ENCODE measurements at places on chromosomes 1 and 21. TPM values are rescaled to one million over a fixed set of nuclear protein-coding genes. Genes with fewer than 3 reads are reported as not detected.

ENSA gene
- 82.1 TPM for total RNA-seq

SPATA17 gene
- total RNA-seq = 1.8 TPM

MIER1 gene
- 114 TPM for total RNA-seq

HAPLN2 gene
- total RNA-seq = not detected

IL22RA1 gene
- 0.09 TPM for total RNA-seq

PLA2G2F gene
- not detected for total RNA-seq

SYNC gene
- 141 TPM for total RNA-seq

TMEM52 gene
- total RNA-seq = not detected

PGBD5 gene
- not detected for total RNA-seq

CYP4Z1 gene
- total RNA-seq = not detected

MANEAL gene
- 0.65 TPM for total RNA-seq

MROH9 gene
- total RNA-seq = 0.27 TPM

OR2T29 gene
- not detected for total RNA-seq

OR2T35 gene
- not detected for total RNA-seq

HUNK gene
- total RNA-seq = 0.45 TPM

LHX4 gene
- 0.16 TPM for total RNA-seq

FCGR3B gene
- not detected for total RNA-seq

CD1B gene
- not detected for total RNA-seq

RGS13 gene
- not detected for total RNA-seq

PCP4L1 gene
- total RNA-seq = not detected

DNAJC6 gene
- total RNA-seq = 0.72 TPM

RGS5 gene
- total RNA-seq = 6.4 TPM

WASF2 gene
- total RNA-seq = 37.9 TPM

AMY1B gene
- total RNA-seq = not detected

SGIP1 gene
- total RNA-seq = 2.1 TPM

CLDN17 gene
- total RNA-seq = not detected

HLX gene
- 4.1 TPM for total RNA-seq

S100A4 gene
- 585 TPM for total RNA-seq

BACE2 gene
- total RNA-seq = 127 TPM

ZNF326 gene
- 11.2 TPM for total RNA-seq

DFFA gene
- 36.6 TPM for total RNA-seq

RHD gene
- not detected for total RNA-seq

ELF3 gene
- 0.09 TPM for total RNA-seq

U2AF1 gene
- 18.7 TPM for total RNA-seq

LEMD1 gene
- 0.36 TPM for total RNA-seq

TMEM167B gene
- total RNA-seq = 26.1 TPM

MIXL1 gene
- not detected for total RNA-seq

REG4 gene
- not detected for total RNA-seq

CASZ1 gene
- not detected for total RNA-seq

SPATA45 gene
- total RNA-seq = not detected

TAS1R3 gene
- total RNA-seq = 0.09 TPM

IQCC gene
- total RNA-seq = 0.41 TPM

FAM110D gene
- not detected for total RNA-seq

CAMK1G gene
- total RNA-seq = 0.90 TPM

MX1 gene
- 30.7 TPM for total RNA-seq

RNF186 gene
- total RNA-seq = not detected

CLCNKB gene
- total RNA-seq = not detected

BARHL2 gene
- not detected for total RNA-seq

ZNF648 gene
- not detected for total RNA-seq

C1QTNF12 gene
- total RNA-seq = 0.65 TPM

OR2L13 gene
- total RNA-seq = not detected

SRGAP2B gene
- 99.2 TPM for total RNA-seq

AHCYL1 gene
- total RNA-seq = 59.3 TPM

RXFP4 gene
- not detected for total RNA-seq

RC3H1 gene
- 35.7 TPM for total RNA-seq

LRRC38 gene
- not detected for total RNA-seq

NDUFS5 gene
- 365 TPM for total RNA-seq

ATP5IF1 gene
- total RNA-seq = 171 TPM
